ENCODE measurements at places on chromosomes 6 and 20.

DNA sequence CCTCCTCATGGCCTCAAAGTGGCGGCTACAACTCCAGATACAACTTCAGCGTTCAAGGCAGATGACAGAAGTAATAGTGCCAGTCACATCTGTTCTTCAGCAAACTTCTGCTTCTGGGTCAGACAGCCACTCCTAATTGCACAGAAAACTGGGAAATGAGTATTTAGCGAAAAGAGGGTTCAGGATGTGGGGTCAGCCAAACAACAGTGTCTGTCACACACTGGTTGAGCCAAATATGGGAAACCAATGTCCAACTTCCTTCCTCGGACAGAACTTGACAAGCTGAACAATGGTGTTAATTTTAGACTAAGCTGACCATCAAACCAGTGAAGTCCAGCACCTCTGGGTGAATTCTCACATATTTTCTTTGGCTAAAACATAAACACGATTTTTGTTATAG is 22.1 kb downstream of the NUDT3 start:
- DNase-seq = no peak

- no peak for DNase-seq
These were observed 36.2 kb downstream of the MMS22L start for GRCh38 chr6:97246842-97247241.

DNA sequence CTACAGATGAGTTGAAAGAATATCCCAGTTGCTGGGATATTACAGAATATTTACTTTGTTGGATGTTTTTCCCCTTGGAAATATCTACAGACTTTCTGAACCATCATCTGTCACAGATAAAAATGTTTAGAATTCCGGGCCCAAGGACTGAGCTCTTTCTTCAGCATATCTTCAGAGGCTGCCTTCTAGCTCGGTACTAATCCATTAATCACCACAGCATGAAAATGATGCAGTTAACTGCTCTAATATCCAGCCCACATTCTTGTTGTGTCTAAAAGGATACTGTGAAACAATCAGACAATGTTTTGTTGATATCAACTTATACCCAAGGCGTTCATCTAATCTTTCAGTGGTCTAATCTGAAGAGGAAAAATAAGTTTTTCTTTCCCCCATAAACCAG is 247.4 kb downstream of the TBC1D32 start:
- DNase-seq = no peak

GRCh38 chr6:39173270-39173669 is 56.0 kb downstream of the KCNK5 start:
- DNase-seq = no peak

- no peak for DNase-seq
These were observed 14.6 kb downstream of the TFEB start for GRCh38 chr6:41720783-41721182.

- DNase-seq = no peak
These were observed 150.0 kb upstream of the AHI1 start for GRCh38 chr6:135647521-135647920.

Measured in endodermal cell (in vitro differentiated cells).